ENCODE measurements at places on chromosomes 11 and 22.

GRCh38 chr11:11567936-11568650 is 53.7 kb downstream of the GALNT18 start:
- DNase-seq, result no peak

- no peak for DNase-seq
These were observed 704.2 kb upstream of the TENM4 start for GRCh38 chr11:80144897-80145594.

- DNase-seq, result no peak
These were observed 21.5 kb downstream of the MYH9 start for GRCh38 chr22:36366291-36366708.

DNA sequence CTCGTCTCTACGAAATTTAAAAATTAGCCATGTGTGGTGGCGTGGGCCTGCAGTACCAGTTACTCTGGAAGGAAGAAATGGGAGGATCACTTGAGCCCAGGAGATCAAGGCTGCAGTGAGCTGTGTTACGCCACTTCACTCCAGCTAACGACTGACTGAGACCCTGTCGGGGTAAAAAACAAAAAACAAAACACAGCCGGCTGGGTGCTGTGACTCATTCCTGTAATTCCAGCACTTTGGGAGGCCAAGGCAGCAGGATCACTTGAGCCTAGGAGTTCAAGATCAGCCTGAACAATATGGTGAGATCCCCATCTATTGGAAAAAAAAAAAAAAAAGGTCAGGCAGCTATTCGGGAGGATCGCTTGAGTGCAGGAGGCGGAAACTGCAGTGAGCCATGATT is 2.4 kb downstream of the PAFAH1B2 start:
- no peak for DNase-seq

- DNase-seq, result no peak
These were observed 27.5 kb downstream of the ADAMTS8 start for GRCh38 chr11:130400781-130401483.

- DNase-seq, result no peak
These were observed 324.2 kb downstream of the DCDC1 start for GRCh38 chr11:31045335-31045734.

DNA sequence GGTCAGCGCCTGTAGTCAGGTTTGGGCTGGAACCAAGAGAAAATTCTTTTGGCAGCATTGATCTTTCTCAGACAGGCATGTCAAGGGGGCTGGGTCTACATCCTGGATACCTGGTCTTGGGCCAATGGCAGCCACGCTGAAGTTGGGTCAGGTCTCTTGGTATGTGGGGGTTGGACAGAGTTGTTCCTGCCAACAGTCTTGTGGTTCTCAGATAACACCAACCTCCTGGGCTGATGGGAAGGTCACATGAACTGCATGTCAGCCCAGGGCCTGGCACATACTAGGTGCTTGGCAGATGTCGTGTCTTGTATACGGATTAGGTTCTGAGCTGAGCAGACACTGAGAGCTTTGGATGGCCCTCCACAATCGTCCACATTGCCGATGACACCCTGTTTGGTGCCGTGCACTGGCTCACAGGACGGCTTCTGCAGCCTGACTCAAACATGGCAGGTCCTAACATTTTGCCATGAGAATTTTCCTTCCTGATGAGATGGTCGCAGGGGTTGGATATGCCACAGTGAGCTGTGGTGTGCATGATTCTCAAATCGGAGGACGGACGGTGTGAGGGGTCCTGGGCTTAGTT is 42.0 kb downstream of the FBLN1 start:
- no peak for DNase-seq

- DNase-seq, result no peak
These were observed 133.9 kb upstream of the BMAL1 start for GRCh38 chr11:13143486-13144297.

DNA sequence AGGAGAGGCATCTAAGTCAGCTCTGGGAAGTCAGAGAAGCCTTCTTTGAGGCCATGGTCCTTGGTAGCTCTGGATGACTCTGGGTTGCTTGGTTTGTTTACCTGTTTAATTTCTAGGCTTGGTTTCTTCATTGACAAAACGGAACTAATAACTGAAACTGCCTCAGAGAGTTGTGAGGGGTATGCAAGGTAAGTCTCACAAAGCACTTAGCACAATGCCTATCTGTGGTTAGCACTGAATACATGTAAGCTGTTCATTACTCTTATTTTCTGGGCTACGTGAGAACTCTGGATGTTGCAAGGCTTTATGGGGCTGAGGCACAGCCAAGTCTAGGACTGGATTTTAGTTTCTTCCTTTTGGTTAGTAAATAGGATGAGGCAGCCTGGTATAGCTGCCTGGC is 225.8 kb upstream of the NCAM1 start:
- no peak for DNase-seq

DNA sequence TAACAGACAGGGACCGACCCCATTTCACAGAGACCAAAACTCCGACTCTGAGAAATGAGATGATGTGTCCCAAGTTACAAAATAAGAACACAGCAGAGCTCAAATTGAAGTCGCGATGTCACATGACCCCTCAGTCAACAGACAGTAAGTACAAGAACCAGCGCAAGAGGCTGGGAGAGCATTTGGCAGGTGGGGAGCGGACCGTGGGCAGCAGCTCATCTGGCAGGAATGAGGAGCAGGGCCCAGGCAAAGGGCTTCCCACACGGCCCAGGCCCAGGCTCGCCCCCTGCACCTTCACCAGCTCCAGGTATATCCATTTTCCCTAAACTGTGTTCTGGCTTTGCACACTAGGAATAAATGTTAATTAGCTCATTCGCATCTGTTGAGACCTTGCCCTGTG is 34.3 kb downstream of the SCUBE1 start:
- DNase-seq, result no peak

DNA sequence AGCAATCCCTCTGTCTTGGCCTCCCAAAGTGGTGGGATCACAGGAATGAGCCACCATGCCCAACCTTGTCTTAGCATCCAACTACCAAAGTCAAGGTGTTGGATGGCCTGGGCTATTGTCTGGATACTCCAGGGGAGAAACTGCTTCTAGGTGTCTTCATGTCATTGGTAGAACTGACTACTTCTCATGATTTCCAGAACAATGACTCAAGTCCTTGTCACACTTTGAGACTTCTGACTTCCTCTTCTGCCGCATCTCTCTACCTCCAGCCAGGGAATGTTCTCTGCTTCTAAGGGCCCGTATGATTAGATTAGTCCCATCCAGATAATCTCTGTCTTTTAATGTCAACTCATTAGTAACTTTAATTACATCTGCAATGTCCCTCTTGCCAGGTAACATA is 30.6 kb downstream of the APOL6 start:
- DNase-seq, result no peak

DNA sequence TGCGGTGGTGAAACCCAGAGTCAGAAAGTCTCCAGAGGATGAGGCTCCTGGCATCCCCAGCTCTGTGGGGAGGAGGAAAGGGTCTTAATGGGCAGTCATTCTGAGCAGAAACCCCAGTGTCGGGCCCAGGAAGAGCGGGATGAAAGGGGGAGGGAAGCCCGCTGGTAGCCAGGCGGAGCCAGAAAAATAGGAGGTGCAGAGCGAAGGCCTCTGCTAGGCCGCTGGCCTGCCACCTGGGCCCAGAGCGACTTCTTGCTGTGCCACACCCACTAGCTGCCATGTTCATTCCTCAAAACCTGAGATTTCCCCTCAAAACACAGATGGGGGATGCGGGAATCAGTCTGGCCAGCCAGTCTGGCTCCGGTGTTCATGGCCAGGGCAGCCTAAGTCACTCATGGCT is 650 bp upstream of the POU2AF3 start:
- DNase-seq, result no peak

DNA sequence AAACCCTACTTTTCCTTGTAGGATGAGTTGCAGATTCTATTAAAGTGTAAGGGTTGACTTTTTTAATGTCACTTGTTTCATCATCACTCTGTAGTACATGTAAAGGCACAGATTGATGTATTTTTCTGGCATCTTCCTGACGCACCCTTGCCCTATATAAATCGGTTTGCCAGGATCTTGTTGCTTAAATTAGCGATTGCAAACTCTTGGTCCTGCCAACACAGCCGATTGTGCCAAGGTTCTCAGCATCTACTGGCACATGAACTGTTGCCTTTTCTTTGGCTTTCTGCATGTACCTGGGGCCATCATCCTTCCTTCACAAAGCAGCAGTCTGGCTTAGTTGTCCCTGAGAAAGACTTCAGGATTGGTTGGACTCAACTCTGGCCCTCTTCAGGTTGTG is 7.5 kb upstream of the LIN7C start:
- no peak for DNase-seq

DNA sequence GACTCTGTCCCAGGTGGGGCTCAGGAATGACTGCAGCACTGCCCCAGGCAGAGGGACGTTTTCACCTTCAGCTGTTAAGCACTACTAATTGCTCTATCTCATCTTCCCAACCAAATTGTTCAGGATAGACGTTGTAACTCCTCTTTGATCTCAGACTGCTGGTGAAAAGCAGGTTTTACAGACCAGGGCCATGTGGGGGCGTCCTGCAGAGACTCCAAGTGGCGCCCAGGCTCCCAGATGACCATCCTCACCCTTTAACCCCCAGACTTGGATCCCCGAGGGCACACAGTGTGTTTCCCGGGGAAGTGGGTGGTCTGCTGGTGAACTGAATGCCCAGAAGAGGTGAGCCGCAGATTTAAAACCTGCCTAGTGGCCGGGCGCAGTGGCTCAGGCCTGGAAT is 23.9 kb downstream of the FADD start:
- DNase-seq, result no peak
